ENCODE measurements at places on chromosomes 2 and 18. TPM values are rescaled to one million over a fixed set of nuclear protein-coding genes. Genes with fewer than 3 reads are reported as not detected.

RGPD3 gene
- total RNA-seq: 0.17 TPM

NT5DC4 gene
- not detected for total RNA-seq

DNA sequence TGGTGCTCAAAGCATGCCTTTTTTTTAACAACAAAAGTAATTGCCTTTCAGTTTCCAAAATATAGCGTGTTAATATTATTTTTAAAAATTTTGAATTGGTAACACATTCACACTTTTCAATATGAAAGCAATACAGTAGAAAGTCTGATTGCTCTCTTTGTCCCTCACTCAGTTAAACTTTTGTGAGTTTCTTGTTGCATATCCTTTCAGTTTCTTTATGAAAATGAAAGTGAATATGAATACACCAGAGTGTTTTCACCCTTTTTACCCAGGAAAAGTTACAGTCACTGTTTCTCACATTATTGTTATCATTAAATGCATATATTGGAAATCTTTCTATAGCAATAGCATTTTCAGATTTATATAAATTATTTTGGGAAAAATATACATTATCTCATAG lies 377.4 kb upstream of the CRIM1 start:
- no peak for DNase-seq

DNA sequence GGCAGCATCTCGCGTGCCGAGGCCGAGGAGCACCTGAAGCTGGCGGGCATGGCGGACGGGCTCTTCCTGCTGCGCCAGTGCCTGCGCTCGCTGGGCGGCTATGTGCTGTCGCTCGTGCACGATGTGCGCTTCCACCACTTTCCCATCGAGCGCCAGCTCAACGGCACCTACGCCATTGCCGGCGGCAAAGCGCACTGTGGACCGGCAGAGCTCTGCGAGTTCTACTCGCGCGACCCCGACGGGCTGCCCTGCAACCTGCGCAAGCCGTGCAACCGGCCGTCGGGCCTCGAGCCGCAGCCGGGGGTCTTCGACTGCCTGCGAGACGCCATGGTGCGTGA lies 10.7 kb downstream of the ZAP70 start:
- no peak for DNase-seq

DNA sequence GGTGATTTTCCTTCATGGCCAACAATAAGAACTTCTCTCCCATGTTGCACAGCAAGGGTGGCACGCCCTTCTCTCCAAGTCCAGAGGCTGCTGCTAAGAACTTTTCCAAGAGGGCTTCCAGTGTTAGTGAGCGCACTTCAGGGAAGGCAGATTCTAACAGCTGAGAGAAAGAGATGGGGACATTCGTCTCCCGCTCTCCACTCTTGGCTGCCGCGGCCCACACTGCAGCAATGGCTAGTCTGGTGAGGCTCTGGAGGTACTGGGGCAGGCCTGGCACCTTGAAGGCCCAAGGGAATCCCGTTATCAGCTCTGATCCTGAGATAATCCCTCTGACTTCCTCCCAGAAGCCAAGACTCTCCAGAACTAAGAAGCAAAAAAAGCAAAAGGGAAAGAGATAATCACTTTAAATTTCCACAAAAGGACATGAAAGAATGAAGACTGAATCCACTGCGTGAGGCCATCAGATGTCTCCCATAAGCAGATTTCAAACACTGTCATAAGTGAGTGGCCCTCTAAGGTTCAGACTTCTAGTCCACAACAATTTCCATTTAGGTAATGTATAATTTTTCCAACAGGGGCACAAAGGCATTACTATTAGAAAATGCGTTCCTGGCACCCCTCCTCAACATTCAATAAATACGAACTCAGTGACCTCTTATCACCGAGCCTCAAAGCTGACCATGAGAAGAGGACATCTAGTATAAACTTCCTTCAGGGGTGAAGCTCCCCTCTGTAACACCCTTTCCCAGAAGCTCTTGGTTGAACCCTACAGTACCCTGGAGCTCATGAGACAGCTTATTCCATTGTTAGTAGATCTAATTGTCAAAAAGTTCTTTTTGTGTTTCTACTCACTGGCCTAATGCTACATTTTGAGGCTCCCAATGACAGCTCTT lies 66.7 kb upstream of the ZFP36L2 start:
- DNase-seq: no peak

- no peak for DNase-seq
Observed at GRCh38 chr18:36250827-36251226, 46.7 kb upstream of the FHOD3 start.

- DNase-seq: no peak
Observed at GRCh38 chr2:148451046-148451445, 193.5 kb upstream of the EPC2 start.

DNA sequence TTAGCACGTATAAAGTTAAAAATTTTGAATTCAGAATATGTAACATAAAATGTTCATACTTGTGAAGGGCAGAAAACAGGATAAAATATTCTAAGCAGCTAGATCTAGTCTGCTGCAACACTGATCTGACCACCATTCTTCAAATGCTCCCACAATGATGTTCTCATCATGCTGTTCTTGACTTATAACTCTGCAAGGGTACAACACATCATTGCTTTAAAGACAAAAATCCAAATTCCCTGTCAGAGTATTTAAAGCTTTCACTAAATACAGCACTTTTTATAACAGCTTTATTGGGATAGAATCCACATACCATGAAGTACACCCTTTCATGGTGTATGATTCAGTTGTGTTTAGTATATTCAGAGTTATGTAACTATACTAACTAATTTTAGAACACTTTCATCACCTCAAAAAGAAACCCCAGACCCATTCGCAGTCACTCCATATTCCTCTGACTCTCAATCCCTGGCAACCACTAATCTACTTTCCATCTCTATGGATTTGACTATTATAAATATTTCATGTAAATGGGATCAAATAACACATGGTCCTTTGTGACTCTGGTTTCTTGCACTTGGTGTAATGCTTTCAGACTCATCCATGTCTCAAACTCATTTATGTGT lies 56.4 kb downstream of the MAP4K3 start:
- DNase-seq: no peak

GRCh38 chr2:56918790-56919189 lies 735.0 kb downstream of the CCDC85A start:
- DNase-seq: no peak

- DNase-seq: no peak
Observed at GRCh38 chr2:114610677-114611076, 168.2 kb downstream of the DPP10 start.

- no peak for DNase-seq
Observed at GRCh38 chr2:118808429-118808809, 39.0 kb downstream of the EN1 start.
